ENCODE measurements at places on chromosomes 2 and 18.

GRCh38 chr18:32772581-32773381, at the start of gene KLHL14:
KLHL14 (minus strand) TSS chr18:32773023; CDS start chr18:32770591, 2,432 bp downstream.
- no peak for DNase-seq

- DNase-seq, result no peak
Observed at GRCh38 chr2:62501794-62502500, 4.0 kb downstream of the TMEM17 start.

DNA sequence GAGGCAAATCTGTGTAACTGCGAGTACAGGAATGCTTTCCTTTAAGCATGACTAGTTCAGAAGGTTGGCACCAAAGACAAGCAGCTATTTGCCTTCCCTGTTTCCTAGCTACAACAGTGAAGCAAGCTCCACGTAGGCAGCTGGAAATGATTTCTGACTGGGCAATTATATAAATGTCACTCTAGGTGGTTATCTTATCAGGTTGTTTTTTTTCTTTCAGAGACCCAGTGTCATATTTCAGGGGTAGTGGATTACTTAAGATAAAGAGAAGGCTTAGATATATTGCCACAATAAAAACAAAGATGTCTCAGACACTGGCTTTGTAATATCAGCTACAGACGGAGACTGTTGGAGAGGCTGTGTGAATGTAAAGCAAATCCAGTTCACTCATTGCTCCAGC, 748.9 kb upstream of the NXPH2 start:
- no peak for DNase-seq

DNA sequence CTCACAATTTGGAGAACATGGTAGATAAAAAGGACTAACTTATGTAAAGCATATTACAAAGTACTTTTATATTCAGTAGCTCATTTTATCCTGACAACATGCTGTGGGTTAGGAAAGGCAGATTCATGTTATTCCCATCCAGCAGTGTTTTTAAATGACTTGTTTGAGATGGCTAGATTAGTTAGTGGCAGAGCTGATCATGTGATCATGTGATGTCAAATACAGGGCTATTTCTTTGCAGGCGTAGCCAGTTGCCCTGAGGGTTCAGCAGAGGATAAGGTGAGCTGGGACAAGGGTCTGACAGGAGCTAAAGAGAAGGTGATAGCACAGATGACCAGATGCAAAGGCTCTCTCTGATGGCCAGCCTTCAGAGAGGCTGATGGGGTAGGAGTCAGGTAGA, 97.8 kb downstream of the ADD2 start:
- peak; percentile 26 for DNase-seq

DNA sequence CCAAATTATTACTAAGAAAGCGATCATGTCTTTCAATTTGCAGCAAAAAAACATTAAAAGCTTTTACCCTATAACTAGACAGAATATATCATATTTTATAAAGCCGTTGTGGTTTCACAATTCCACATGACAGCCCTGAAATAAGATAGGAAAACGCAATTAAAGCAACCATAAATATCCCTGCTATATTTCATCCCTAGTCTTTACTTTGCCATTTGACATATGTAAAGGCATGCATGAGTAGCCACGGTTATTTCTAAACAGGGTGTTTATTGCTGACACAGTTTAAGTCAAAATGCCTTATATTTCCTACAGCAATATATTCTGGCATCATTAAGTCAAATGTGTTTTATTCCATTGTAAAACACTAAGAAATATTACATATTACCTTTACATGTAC, 239.9 kb downstream of the DSEL start:
- DNase-seq, result no peak

- no peak for DNase-seq
Observed at GRCh38 chr2:232871835-232872736, 2.0 kb downstream of the SNORC start.

DNA sequence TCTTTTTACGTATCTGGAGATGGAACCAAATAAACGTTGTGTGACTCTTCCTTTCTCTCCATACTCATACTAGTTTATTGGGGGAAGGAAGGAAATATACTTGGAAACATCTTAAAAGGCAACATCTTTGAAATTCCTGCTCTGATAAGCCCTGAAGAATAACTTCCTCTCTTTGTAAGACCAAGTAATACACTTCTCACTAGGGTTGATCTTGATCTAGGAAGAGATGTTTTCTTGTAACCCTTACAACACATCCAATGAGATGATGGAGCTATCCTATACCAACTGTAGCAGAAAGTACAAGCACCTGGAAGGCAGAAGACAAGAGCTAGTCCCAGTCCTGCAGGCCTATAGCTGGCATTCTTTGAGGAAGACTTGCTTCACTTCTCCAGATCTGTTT, 2.0 kb downstream of the ANKRD44 start:
- DNase-seq, result no peak

- DNase-seq, result no peak
Observed at GRCh38 chr18:9066817-9067306, 35.6 kb upstream of the NDUFV2 start.

DNA sequence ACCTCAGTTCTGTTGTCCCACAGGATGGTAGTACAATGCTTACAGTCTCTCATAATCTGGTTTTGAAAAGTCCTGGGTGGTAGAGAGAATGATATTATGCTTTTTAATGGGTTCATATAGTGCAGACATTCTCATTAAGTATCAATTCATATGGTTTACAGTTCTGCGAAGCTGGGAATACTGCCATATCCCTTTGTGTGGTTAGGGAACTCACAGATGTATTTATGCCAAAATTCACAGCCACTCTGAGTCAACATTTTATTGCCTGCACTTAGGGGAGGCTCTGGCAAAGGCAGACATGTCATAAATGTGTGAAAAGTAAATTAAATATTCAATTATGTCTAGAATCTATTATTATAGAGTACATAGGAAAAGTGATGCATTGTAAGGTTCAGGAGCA, 808.2 kb downstream of the SUCLG1 start:
- DNase-seq, result no peak

- DNase-seq, result no peak
Observed at GRCh38 chr18:37869051-37869450, 303.5 kb upstream of the CELF4 start.

- no peak for DNase-seq
Observed at GRCh38 chr2:205364261-205364660, 318.0 kb upstream of the NRP2 start.

GRCh38 chr2:241066893-241067341, 35.2 kb downstream of the MTERF4 start:
- DNase-seq, result no peak

DNA sequence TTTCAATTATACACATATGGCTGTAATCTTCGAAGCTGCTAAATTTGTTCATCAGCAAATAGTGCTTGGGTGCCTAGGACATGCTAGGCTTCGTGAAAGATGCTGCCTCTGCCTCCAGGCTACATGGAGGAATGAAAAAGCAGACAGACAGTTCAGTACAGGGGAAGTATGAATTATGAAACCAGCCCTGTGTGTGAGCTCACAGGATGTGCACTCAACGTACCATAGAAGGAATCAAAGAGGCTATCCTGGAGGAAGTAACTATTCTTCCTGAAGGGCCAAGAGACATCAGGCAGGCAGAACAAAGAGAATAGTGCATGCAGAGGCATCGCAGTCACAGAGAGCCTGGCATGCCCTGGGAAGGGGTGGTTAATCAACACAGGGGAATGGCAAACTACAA, 61.4 kb downstream of the DYM start:
- no peak for DNase-seq

- no peak for DNase-seq
Observed at GRCh38 chr2:42187886-42188285, 18.7 kb downstream of the EML4 start.

DNA sequence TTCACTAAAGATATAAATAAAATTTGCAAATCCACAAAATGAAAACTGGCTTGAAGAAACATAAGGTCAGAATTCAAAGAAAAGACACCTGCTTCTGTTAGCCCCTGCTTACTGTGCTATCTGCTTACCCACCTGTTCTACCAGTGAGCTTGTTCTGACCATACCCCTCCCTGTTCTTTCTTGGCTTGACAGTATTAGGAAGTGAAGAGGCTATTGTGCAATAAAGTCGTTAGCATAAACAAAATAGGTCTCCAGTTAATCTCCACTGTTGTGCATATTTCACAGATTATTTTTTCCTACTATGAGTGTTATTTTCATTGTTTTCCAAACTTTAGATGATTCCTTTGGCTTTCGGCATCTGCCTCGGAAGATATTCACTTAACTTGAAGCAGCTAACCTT, 322.1 kb downstream of the CCDC85A start:
- DNase-seq, result no peak

- DNase-seq, result no peak
Observed at GRCh38 chr2:142599504-142599903, 278.0 kb upstream of the KYNU start.

DNA sequence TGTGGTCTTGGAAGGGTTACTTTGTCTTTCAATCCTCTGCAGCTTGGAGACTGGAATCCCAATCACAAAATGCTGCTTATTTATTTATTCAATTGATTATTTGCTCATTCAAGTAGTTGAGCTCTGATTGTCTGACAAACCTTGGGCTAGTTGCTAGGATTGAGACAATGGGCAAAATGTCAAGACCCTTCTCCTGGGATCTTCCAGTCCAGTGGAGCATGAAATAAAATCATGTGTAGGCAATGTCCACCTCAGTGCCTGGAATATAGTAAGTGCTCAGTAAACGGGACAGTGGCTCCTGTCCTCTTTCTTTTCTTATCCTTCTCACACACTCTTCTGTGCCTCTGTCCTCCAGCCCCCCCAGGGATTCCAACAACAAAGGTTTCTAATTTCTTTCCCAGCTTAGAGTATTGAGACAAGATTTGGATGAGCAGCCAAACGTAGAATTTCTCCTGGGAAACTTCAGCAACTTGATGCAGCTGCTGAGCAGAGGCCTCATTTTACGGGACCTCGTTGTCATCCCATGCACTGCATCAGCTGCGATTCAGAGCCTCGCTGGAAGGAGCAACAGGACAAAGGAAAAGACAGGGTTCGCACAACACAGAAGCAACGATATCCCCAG, 545.0 kb downstream of the SOX11 start:
- DNase-seq, result no peak

GRCh38 chr2:86028766-86029381, 76.8 kb downstream of the POLR1A start:
- DNase-seq, result no peak

GRCh38 chr2:239495791-239496233, 95.0 kb upstream of the HDAC4 start:
- no peak for DNase-seq

DNA sequence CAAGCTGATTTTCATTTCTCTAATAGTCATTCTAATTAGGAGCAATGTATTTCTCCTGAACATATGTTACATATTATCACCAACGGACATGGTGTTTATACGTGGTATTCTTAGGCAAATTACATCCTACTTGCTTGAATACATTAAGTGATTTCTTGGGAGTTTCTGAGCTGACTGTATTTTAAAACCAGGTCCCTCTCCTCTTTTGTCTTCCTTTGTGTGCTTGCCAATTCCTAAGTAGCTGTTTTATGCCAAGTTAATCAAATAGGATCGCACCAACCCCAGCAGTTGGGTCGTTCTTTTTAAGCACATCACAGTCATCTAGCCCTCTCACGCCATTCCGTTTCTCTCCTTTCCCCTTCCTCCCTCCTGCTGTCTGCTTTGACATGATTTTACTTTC, 75.4 kb upstream of the MAP2 start:
- no peak for DNase-seq

GRCh38 chr2:147937744-147938349, 82.7 kb downstream of the ORC4 start:
- no peak for DNase-seq

GRCh38 chr2:134282629-134283400, 28.9 kb downstream of the MGAT5 start:
- DNase-seq, result peak; percentile 70

DNA sequence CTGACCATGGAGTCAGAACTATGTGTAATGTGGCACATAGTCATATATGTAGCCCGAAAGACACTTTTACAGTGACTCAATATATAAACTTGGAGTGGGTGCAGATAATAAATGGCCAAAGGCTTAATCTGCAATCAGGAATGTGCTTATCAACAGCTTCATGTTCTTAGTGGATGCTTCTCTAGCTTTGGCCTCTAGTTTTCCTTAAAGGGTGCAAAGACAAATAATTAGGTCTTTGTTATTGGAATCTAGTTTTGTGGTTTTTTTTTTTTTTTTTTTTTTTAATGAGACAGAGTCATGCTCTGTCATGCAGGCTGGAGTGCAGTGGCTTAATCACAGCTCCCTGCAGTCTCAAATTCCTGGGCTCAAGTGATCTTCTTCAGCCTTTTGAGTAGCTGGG, 625.6 kb downstream of the EPHA4 start:
- no peak for DNase-seq

GRCh38 chr18:68179811-68180210, 535.1 kb downstream of the TMX3 start:
- no peak for DNase-seq

DNA sequence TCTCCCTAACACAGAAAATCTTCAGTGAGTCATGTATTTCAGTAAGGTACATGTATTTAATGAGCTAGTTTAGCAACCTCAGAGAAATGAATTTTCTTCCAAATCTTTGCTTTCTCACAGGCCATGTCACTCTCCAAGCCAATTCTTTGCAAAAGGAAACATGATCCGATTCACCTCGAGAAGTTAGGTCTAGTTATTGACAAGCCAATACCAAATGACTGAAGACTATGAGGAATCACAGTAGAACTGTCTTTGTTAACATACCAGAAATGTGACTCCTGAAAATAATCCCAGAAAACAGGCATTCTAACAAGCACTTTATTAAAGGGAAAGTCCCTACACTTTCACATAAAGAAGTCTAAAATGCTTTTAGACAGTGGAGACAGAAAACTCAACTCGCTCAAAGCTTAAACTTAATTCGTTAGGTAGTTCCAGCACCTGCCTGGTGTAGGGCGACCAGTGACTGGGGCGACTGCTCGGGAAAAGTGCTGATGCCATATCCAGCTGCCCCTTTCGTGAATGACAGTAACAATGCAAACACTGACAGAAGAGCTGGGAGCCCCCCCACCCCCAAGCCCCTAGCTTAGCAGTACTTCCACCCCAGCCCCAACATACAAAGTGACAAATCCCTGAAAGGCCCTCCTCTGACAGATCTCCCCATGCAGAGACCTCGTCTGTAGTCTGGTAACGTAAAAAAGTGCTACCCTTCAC, 1.8 kb downstream of the MEMO1 start:
- DNase-seq, result no peak

DNA sequence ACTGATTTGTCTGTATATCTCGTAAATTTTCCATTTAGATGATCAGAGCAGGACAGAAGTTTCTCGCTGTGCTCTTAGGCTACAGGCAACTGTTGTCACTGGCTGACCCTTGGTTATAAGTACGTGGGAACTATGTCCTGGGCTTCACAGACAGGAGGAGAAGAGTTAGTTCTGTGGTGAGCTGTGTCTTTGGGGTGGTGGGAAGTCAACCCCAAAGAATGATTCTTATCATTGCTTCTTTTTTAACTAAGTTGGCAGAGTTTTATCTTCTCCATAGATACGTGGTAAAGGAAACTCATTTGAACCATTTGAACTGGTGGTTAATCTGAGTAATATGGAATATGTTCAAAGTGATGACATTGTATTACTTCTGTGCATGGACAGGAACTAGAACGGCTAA, 230.6 kb upstream of the EPAS1 start:
- no peak for DNase-seq
